SJCRH30 (cell line): ENCODE measurements at places on chromosomes 12 and 14.
A peak's percentile ranks its signal among the peaks of the same experiment; 100 is the strongest.

GRCh38 chr12:538731-539539 is 79.2 kb downstream of the B4GALNT3 start:
- H3K4me1 ChIP-seq, result peaks cover 33% of the 10 kb centered on the region
- no peaks in the 10 kb centered on the region; the same call in 1 of the 2 replicates for H3K36me3 ChIP-seq
- H3K27ac ChIP-seq, result peak overlapping the region; percentile 3; the same call in 1 of the 2 replicates
- H3K4me3 ChIP-seq, result no peak overlapping the region

DNA sequence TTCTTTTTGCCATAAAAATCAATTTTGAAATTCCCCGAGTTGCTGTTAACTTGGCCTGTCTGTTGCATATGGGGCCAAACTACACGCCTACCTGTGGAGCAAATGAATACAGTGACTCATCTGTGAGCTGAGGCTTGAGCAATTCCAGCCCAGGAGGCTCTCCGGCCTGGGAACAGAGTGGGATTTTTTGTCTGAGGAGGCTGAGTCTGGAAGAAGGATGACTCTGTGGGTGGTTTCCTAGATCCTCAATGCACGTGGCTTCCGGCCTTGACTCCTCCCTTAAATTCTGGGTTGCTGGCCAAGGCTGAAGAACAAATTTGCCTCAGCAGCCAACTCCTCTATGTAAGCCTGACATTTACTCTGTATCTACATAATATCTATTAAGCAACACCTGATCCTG is 124.1 kb downstream of the SSPN start:
- no peak for DNase-seq
- H3K4me1 ChIP-seq, result peaks cover 18% of the 10 kb centered on the region
- no peak overlapping the region for H3K27ac ChIP-seq

DNA sequence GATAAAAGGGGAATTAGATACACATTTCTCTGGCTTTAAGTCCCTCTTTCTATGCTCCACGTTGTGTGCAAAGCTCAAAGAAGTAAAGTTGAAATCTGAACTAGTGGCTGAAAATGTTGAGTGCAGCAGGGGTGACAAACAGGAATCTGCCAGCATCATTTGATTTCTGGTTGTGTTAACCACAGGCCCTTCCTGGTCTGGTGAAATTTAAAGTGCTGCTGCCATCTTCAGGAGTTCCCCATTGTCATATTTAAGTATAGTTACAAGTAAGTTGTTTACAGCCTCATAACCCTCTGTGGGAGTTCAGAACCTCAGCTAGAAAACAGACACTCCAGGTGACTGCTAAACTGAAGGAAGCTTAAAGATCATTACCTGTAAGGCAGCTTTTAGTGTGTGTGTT is 90.9 kb upstream of the CCDC196 start:
- no peaks in the 10 kb centered on the region for H3K27me3 ChIP-seq
- no peak for DNase-seq
- no peak overlapping the region for H3K27ac ChIP-seq

DNA sequence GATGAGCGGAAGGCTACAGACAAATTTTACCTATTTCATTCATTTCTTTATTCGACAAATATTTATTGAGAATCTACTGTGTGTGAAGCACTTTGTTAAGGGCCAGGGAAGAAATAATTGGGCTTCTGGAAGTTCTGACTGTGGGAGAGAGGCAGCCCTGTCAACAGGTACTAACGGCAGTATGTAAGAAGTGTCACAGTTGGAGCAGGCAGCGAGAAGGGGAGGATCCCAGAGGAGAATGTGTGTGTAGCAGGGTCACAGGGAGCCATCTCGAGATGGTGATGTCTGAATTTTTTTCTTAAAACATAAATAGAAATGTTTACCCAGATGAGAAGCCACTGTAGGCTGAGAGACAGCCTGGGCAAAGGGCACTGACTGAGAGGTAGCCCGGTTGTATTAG is 163.3 kb upstream of the SLC38A2 start:
- no peak for DNase-seq
- H3K4me3 ChIP-seq, result no peak overlapping the region
- no peaks in the 10 kb centered on the region for H3K36me3 ChIP-seq
- no peak overlapping the region for H3K27ac ChIP-seq
- no peaks in the 10 kb centered on the region; the same call in 1 of the 2 replicates for H3K4me1 ChIP-seq

- H3K36me3 ChIP-seq, result no peaks in the 10 kb centered on the region
- no peak for DNase-seq
- no peak overlapping the region for H3K4me3 ChIP-seq
- no peak overlapping the region for H3K27ac ChIP-seq
Measured at GRCh38 chr12:21987755-21988154, 46.5 kb upstream of the ABCC9 start.
